RWPE2 (cell line): ENCODE measurements at places on chromosomes 1 and 21.

DNA sequence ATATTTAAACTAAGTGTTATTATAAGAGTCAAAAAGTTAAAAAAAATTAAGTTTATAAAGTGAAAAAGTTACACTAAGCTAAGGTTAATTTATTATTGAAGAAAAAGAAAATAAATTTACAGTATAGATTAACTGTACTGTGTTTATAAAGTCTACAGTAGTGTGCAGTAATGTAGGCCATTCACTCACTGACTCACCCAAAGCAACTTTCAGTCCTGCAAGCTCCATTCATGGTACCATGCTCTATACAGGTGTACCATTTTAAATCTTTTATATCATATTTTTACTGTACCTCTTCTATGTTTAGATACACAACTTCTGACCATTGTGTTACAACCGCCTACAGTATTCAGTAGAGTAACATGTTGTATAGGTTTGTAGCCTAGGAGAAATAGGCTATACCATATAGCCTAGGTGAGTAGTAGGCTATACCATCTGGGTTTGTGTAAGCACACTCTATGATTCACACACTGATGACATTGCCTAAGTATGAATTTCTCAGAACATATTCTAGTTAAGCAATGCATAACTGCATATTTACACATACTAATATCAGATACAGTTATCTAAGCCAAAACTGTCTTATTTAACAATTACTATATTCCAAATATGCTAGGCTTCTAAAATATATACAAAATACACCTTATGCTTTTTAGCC lies 80.6 kb upstream of the GFI1 start:
- peak overlapping the region; percentile 10 for H3K27ac ChIP-seq
- no peaks in the 10 kb centered on the region for H3K27me3 ChIP-seq
- DNase-seq = no peak
- H3K4me3 ChIP-seq = no peak overlapping the region

- H3K4me1 ChIP-seq = peaks cover 4% of the 10 kb centered on the region
- DNase-seq = no peak
- H3K27me3 ChIP-seq = no peaks in the 10 kb centered on the region
- no peak overlapping the region for H3K27ac ChIP-seq
Measured at GRCh38 chr1:20871419-20871818, 84.3 kb upstream of the HP1BP3 start.

GRCh38 chr1:35315649-35316048 lies 47.1 kb downstream of the ZMYM4 start:
- no peak overlapping the region for H3K27ac ChIP-seq
- H3K4me3 ChIP-seq = no peak overlapping the region
- DNase-seq = no peak
- no peaks in the 10 kb centered on the region for H3K4me1 ChIP-seq
- H3K36me3 ChIP-seq = peaks cover 4% of the 10 kb centered on the region
- no peaks in the 10 kb centered on the region for H3K27me3 ChIP-seq

DNA sequence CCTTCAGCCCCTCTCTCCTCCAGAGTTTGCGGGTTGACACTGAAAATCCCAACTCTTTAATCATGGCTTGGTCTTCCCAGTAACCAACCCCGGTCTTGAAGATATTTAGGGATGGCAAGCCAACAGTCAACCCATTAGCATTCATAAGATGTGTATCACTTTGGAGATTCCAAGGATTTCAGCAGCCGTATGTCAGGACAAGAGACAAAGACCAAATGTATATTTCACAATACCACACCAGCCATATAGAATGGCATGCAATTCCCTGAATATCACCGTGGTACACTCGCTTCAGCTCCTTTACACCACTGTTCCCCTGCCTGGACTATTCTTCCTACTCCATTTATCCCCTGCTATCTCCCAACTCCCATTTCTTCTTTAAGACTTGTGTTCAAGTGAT lies 109.2 kb downstream of the CSMD2 start:
- no peaks in the 10 kb centered on the region for H3K36me3 ChIP-seq
- H3K27ac ChIP-seq = no peak overlapping the region
- H3K27me3 ChIP-seq = no peaks in the 10 kb centered on the region
- H3K4me1 ChIP-seq = no peaks in the 10 kb centered on the region
- no peak for DNase-seq
- no peak overlapping the region for H3K4me3 ChIP-seq

- H3K27me3 ChIP-seq = no peaks in the 10 kb centered on the region
- no peaks in the 10 kb centered on the region for H3K36me3 ChIP-seq
- H3K27ac ChIP-seq = no peak overlapping the region
- no peak for DNase-seq
Measured at GRCh38 chr1:13623021-13623637, 39.5 kb downstream of the PDPN start.

GRCh38 chr1:172711558-172711957 lies 52.7 kb downstream of the FASLG start:
- no peak overlapping the region for H3K27ac ChIP-seq
- H3K27me3 ChIP-seq = no peaks in the 10 kb centered on the region
- H3K4me1 ChIP-seq = no peaks in the 10 kb centered on the region
- H3K4me3 ChIP-seq = no peak overlapping the region

- no peaks in the 10 kb centered on the region for H3K27me3 ChIP-seq
- H3K36me3 ChIP-seq = no peaks in the 10 kb centered on the region
- DNase-seq = no peak
- no peak overlapping the region for H3K4me3 ChIP-seq
- no peak overlapping the region for H3K27ac ChIP-seq
Measured at GRCh38 chr1:172335377-172335776, 85.1 kb upstream of the C1orf105 start.

GRCh38 chr1:24931146-24931467 lies 1.0 kb upstream of the RUNX3 start:
- H3K27ac ChIP-seq = no peak overlapping the region
- H3K27me3 ChIP-seq = peaks cover 71% of the 10 kb centered on the region
- no peak overlapping the region for H3K4me3 ChIP-seq
- no peak for DNase-seq
- no peaks in the 10 kb centered on the region for H3K4me1 ChIP-seq
- H3K36me3 ChIP-seq = no peaks in the 10 kb centered on the region

DNA sequence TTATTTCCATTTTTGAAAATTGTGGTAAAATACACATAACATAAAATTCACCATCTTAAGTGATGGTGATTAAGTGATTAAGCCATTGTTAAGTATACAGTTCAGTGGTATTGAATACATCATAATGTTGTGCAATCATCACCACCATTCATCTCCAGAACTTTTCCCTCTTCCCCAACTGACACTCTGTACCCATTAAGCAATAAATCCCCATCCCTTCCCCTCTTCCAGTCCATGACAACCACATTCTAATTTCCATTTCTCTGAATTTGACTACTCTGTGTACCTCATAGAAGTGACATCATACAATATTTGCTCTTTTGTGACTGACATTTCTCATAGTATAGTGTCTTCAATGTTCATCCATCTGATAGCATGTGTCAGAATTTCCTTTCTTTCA lies 124.8 kb downstream of the DISC1 start:
- H3K27ac ChIP-seq = no peak overlapping the region
- no peak for DNase-seq
- no peaks in the 10 kb centered on the region for H3K4me1 ChIP-seq

DNA sequence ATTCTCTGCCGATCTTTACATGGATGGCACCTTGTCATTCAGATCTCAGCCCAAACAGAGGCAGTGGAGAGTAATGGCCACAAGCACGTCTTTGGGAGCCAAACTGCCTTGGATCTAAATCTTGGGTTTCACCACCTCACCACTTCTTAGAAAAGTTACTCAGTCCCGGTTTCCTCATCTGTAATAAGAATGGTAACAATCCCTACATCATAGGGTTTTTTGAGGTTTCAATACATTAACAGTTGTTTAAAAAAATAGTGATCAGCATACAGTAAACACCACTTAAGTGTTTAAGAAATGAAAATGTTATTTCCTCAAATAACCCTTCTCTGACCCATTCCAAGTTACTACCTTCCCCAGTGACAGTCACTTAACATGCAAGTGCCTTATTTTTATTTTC lies 38.5 kb upstream of the KCNA3 start:
- H3K27ac ChIP-seq = no peak overlapping the region
- no peaks in the 10 kb centered on the region for H3K36me3 ChIP-seq
- H3K27me3 ChIP-seq = no peaks in the 10 kb centered on the region
- DNase-seq = no peak
- no peaks in the 10 kb centered on the region for H3K4me1 ChIP-seq
- no peak overlapping the region for H3K4me3 ChIP-seq

DNA sequence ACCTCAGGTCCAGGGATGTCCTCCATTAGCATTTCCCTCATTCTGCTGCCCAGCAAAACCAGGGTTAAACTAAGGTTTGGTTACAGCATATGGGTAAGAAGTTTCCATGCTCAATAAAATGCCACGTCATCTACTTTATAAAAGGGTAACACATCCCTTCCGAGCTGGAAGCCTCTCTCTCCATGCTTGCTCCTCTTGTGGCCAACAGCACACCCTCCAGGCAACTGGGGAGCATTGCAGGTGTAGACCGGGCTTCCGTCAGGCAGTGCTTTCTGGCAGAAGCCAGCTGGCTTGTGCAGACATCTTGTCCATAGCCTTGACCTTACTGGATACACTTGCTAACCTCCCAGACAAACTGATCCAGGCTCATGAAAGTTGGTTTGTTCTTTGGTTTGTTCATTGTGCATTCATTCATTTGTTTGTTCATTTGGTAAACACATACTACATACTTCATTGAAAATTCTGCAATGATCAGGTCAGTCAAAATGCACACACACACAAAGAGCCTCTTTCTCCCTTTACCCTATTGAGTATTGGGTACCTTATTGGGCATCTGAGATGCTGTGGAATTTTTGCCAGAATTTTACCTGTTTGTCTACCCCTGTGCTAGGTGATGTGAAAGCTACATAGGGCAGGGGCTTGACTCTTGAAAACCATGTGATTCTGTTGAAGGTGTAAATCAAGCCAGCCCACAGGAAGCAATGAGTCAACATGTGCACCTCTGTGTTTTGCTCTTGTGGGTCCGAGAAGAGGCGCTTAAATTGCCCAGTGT lies 422.8 kb downstream of the CAMTA1 start:
- H3K27ac ChIP-seq = no peak overlapping the region
- no peak for DNase-seq
- no peaks in the 10 kb centered on the region for H3K36me3 ChIP-seq
- H3K4me1 ChIP-seq = no peaks in the 10 kb centered on the region
- H3K4me3 ChIP-seq = no peak overlapping the region
- H3K27me3 ChIP-seq = peaks cover 9% of the 10 kb centered on the region

DNA sequence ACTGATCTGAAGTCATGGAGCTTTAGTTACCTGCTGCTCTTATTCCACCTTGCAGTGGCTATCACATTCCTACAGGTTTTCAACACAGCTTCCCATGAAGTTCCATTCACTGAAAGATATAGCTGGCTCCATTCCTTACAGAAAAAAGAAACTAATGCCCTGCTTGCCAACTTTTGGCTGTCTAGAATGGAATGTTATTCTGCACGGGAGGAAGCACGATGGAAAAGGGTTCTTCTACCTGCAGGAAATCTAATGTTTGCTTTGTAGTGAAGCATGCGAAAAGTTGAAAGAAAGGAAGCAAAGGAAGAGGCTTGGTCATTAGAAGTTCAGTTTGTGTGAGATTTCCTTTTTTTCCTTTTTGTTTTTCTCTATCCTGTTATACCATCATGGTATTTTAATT lies 32.6 kb downstream of the GIPC2 start:
- no peaks in the 10 kb centered on the region for H3K36me3 ChIP-seq
- no peak for DNase-seq
- H3K27me3 ChIP-seq = no peaks in the 10 kb centered on the region
- H3K4me1 ChIP-seq = peaks cover 9% of the 10 kb centered on the region

DNA sequence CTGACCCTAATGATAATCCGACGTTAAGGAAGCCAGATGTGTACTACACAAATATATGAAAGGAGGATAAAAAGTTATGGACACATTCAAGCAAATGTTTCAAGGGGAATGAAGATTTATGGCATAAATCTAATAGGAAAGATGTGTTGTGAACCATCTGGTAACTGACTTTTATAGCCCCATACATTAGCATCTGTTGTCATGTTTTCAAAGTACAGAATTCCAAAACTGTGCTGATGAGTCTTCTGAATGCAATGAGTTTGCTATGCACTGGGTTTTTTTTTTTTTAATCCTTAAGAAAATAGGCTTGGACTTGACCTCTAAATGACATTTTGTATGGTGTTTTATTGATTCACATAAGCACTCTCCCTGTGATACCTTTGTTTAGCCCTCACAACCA lies 158.5 kb upstream of the ESRRG start:
- no peak overlapping the region for H3K4me3 ChIP-seq
- H3K36me3 ChIP-seq = no peaks in the 10 kb centered on the region
- no peak for DNase-seq
- no peaks in the 10 kb centered on the region for H3K27me3 ChIP-seq
- H3K27ac ChIP-seq = no peak overlapping the region
- no peaks in the 10 kb centered on the region for H3K4me1 ChIP-seq

GRCh38 chr1:171973421-171973820 lies 132.1 kb downstream of the DNM3 start:
- no peak overlapping the region for H3K4me3 ChIP-seq
- H3K36me3 ChIP-seq = no peaks in the 10 kb centered on the region
- H3K27ac ChIP-seq = no peak overlapping the region
- H3K27me3 ChIP-seq = no peaks in the 10 kb centered on the region
- DNase-seq = no peak
